ENCODE measurements at places on chromosomes 2 and 18. TPM values are rescaled to one million over a fixed set of nuclear protein-coding genes. Genes with fewer than 3 reads are reported as not detected.

GRCh38 chr2:170818752-170819470 lies 2.2 kb downstream of the GAD1 start:
- no peak for DNase-seq
- no peak overlapping the region for H3K27ac ChIP-seq
- H3K27me3 ChIP-seq: peaks cover 100% of the 10 kb centered on the region
- H3K36me3 ChIP-seq: no peaks in the 10 kb centered on the region

DNA sequence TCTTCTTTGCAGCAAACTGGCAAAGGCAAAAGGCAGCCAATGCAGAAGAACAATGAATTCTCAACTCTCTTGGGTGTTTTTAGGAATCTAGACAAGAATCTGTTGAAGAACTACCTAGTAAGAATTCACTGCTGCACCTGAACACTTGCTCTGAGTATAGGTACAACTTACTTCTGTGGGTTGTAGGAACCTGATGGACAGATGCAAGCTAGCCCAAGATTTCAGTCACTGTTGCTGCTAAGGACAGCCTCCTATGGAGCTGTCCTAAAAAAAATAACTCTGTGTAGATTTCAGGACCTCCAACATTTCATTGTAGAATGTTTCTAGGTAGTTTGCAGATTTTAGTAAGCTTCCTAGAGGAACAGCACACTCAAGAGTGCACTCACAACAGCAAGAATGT lies 363.5 kb downstream of the CBLN2 start:
- no peaks in the 10 kb centered on the region for H3K4me1 ChIP-seq
- no peak overlapping the region for H3K4me3 ChIP-seq
- no peak overlapping the region for H3K27ac ChIP-seq
- no peaks in the 10 kb centered on the region for H3K27me3 ChIP-seq
- no peak for DNase-seq

The ANKMY1 gene
- total RNA-seq: 5.8 TPM

DNA sequence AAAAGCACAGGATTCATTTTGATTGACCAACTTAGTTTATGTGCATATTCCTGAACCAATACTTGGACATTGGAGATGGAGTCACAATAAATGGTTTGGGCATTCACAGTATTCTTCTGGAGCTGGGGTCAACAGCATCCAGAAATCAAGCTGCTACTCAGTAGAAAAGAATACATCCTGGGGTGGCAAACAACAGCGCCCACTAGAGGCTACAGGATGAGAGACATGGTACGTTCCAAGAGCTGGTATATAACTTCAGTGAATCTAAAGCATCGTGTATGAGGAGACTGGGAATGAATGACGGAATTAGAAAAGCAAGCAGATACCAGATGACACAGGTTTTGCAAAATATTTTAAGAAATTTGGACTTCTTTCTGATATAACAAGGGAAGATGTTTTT lies 142.9 kb upstream of the FIGN start:
- no peaks in the 10 kb centered on the region for H3K4me1 ChIP-seq
- DNase-seq: no peak
- H3K27ac ChIP-seq: no peak overlapping the region
- H3K27me3 ChIP-seq: no peaks in the 10 kb centered on the region
- H3K36me3 ChIP-seq: no peaks in the 10 kb centered on the region
- H3K4me3 ChIP-seq: no peak overlapping the region

- H3K27ac ChIP-seq: no peak overlapping the region
- DNase-seq: no peak
- H3K36me3 ChIP-seq: no peaks in the 10 kb centered on the region
- H3K4me1 ChIP-seq: no peaks in the 10 kb centered on the region
- H3K4me3 ChIP-seq: no peak overlapping the region
- no peaks in the 10 kb centered on the region for H3K27me3 ChIP-seq
These were observed 85.5 kb downstream of the SMAD2 start for GRCh38 chr18:47844828-47845498.

The CYRIA gene
- 1.5 TPM for total RNA-seq

DNA sequence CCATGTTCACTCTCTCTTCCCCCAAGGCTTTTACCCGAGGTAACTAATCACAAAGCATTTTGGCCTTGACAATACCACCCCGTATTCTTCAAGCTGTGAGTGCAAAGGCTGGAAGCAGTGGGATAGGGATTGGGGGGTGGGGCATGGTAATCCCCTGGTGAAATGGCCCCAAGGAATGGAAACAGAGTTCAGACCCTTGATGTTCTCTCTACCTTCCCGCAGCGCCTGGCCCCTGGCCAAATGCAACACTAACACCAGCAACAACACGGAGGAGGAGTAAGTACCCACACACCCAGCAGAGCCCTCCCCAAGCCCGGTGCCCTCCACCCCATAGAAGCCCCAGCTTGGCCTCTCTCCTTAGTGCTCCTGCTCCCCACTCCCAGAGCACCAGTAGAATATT lies 36.9 kb downstream of the CNGA3 start:
- H3K27me3 ChIP-seq: no peaks in the 10 kb centered on the region
- H3K36me3 ChIP-seq: no peaks in the 10 kb centered on the region
- no peak overlapping the region for H3K4me3 ChIP-seq
- peaks cover 18% of the 10 kb centered on the region for H3K4me1 ChIP-seq
- no peak for DNase-seq
